ENCODE measurements at places on chromosomes 1 and 21. TPM values are rescaled to one million over a fixed set of nuclear protein-coding genes. Genes with fewer than 3 reads are reported as not detected.

Gene CCSAP
- total RNA-seq = 21.1 TPM

Gene RNU1-2
- under 0.01 TPM for total RNA-seq

Gene FMO4
- 1.6 TPM for total RNA-seq

Gene CD53
- 334 TPM for total RNA-seq

Gene CD1B
- total RNA-seq = 0.52 TPM

Gene OR2G6
- 0.10 TPM for total RNA-seq

Gene CNIH3
- 1.4 TPM for total RNA-seq

Gene MMEL1
- 0.63 TPM for total RNA-seq

Gene OR10J1
- total RNA-seq = not detected

Gene LY9
- 93.1 TPM for total RNA-seq

Gene C1orf94
- total RNA-seq = not detected

Gene DRAXIN
- total RNA-seq = 0.31 TPM

Gene GUCA2B
- not detected for total RNA-seq

Gene OR2T1
- total RNA-seq = not detected

Gene LRRC8C
- total RNA-seq = 46.0 TPM

Gene RAB25
- 0.21 TPM for total RNA-seq

Measured in mononuclear cell (primary cell).